ENCODE measurements at places on chromosomes 1 and 21.

DNA sequence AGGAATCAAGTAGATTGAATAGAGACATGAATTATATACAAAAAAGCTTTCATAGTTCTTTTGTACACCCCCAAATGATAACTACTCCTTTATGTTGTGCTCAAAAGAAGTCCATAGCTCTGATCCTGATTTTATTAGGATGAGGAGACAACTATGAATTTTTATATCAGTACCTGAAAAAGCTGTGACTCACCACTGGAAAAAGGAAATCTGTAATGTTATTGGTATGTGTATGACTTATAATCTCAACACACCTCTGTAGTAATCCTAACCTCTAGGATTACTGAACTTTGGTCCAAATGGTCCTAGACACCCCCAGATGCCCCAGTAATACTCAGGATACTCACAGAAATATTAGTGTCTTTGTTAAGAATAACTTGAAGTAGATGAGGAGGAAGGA is 10.2 kb downstream of the PRKAB2 start:
- DNase-seq, result no peak

GRCh38 chr1:183804387-183804786 is 533 bp upstream of the RGL1 start:
- DNase-seq, result no peak

- DNase-seq, result no peak
These were observed 6.0 kb downstream of the LY9 start for GRCh38 chr1:160801836-160802580.

- no peak for DNase-seq
These were observed 37.5 kb upstream of the SLAMF9 start for GRCh38 chr1:159991513-159991912.

- DNase-seq, result no peak
These were observed 82.3 kb downstream of the LTN1 start for GRCh38 chr21:28910280-28910887.

DNA sequence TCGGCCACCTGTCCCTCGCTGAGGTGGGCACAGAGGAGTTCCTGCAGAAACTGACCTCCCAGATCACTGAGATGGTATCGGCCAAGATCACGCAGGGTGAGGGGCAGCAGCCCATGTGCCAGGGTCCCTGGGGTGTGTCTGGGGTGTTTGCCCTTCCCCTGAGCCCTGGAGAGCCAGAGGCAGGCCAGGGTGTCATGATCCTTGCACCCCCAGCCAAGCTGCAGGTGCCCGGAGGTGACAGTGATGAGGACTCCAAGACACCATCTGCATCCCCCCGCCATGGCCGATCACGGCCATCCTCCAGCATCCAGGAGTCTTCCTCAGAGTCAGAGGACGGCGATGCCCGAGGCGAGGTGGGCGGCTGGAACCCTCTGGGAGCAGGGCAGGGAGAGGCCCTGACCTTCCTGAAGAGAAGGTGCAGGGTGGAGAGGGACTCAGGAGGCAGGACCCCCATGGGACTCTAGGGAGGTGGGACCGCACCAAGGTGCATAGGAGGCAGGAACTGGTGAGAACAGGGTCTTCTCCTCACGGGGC is 69.5 kb downstream of the TRIM11 start:
- no peak for DNase-seq

Data from fibroblast of skin of scalp (primary cell).